ENCODE measurements at places on chromosomes 12 and 14.

- DNase-seq: no peak
Measured at GRCh38 chr12:49515266-49515665, 23.6 kb upstream of the KCNH3 start.

- no peak for DNase-seq
Measured at GRCh38 chr14:101223561-101224162, 320.1 kb upstream of the RTL1 start.

- peak; percentile 8 for DNase-seq
Measured at GRCh38 chr14:25400607-25401206, 350.8 kb upstream of the STXBP6 start.

GRCh38 chr12:131815131-131815530, 13.1 kb upstream of the MMP17 start:
- DNase-seq: no peak

GRCh38 chr12:40225337-40225983, 663 bp downstream of the LRRK2 start:
- no peak for DNase-seq

DNA sequence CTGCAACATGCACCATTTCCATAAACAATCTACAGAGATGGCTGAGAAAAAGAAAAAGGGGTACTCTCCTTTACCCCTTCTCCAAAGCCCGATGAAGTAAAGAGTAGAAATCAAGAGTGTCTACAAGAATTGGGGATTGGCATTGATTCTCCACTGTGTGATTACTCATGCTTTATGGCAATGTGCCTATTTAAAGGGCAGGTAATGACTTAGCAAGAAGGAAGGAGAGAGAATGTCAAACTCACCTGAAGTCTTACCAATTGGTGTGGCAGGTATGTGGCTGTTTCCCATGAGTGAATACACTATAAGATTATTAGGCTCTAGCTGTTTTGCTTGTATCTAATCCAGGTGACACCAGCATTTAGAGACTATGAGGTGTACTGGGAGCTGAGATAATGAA, 275.3 kb downstream of the CCER1 start:
- DNase-seq: no peak

DNA sequence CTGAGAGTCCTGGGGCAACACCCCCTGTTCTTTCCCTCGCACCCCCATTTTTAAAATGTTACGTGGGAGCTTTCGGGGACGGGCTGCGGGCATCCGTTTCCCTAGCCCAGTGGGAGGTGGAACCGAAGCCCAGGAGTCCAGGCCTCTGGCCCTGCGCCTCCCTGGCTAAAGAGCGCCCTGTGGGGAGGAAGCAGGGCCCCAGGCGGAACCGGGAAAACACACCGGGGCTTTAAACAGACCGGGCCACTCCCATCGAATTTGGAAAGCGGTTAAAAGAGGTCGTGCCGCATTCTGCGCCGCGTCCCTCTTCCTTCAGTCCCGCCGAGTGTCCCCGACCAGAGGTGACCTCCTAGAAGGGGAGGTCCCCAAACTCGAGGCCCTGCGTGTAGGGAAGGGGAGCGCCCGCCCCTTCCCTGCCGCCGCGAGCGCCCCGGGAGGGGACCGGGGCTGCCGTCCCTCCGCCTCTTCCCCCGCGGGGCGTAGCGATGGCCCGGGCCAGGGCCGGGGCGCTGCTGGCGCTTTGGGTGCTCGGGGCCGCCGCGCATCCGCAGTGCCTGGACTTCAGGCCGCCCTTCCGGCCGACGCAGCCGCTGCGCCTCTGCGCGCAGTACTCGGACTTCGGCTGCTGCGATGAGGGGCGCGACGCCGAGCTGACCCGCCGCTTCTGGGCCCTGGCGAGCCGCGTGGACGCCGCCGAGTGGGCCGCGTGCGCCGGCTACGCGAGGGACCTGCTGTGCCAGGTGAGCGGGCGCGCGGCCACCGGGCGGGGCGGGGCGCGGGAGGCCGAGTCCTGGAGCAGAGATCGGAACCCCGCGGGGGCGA, at the start of gene HHIPL1:
Gene HHIPL1, plus strand, starts transcription at position 407 of the 822 bp plus-strand sequence. Its CDS starts 79 bp downstream, at position 486.
- DNase-seq: no peak

- DNase-seq: no peak
Measured at GRCh38 chr12:123270214-123271000, 1.2 kb downstream of the CDK2AP1 start.

GRCh38 chr12:6158749-6159148, 34.3 kb upstream of the VWF start:
- no peak for DNase-seq

- DNase-seq: no peak
Measured at GRCh38 chr12:54277823-54278276, 2.1 kb downstream of the CBX5 start.

GRCh38 chr14:53260286-53260685, 107.2 kb upstream of the DDHD1 start:
- DNase-seq: no peak

- no peak for DNase-seq
Measured at GRCh38 chr14:80678436-80678835, 263.1 kb downstream of the CEP128 start.

DNA sequence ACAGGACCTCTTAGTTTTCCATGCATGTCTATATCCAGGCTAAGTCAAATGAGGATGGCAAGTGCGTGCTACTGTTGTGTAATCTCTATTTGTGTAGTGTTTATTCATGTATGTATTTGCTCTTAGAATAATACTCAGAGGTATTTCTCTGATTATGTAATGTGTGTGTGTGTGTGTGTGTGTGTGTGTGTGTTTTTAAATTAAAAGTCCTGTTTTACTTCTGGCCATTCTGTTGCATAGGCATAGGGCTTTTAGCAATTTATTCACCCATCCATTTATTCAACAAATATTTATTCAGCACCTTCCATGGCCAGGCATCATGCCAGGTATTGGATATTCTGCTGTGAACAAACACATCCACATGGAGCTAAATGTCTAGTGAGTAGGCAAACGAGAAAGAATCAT, 63.5 kb downstream of the PELI2 start:
- DNase-seq: no peak

DNA sequence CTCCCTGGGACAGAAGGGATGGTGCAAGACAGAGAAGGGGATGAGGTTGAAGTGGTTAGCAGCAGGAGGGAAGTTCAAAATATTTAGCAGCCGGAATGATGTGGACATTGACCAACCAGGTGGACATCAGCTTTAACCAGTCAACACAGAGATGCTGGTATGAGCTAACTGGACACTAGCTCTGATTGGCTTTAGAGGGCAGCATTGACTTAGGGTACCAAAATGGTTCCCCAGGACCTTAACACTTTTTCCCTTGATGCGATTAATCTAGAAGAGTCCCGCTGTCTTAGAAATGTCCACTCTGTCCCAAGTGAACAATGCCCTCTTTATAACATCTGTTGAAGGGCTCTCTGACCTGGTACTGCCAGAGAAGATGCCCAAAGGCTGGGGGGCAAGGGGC, 134.0 kb upstream of the GSC start:
- no peak for DNase-seq
